Dermis microvascular lymphatic vessel endothelial cell (primary cell): ENCODE measurements at places on chromosomes 7 and 10. TPM values are rescaled to one million over a fixed set of nuclear protein-coding genes. Genes with fewer than 3 reads are reported as not detected.
A peak's percentile ranks its signal among the peaks of the same experiment; 100 is the strongest.

- no peak for DNase-seq
Observed at GRCh38 chr10:37667736-37668135, 189.7 kb downstream of the ZNF248 start.

CLIP2 gene
- 28.8 and 31.5 TPM in 2 replicates for total RNA-seq

MPP7 gene
- total RNA-seq = 4.1 and 11.5 TPM in 2 replicates

DNA sequence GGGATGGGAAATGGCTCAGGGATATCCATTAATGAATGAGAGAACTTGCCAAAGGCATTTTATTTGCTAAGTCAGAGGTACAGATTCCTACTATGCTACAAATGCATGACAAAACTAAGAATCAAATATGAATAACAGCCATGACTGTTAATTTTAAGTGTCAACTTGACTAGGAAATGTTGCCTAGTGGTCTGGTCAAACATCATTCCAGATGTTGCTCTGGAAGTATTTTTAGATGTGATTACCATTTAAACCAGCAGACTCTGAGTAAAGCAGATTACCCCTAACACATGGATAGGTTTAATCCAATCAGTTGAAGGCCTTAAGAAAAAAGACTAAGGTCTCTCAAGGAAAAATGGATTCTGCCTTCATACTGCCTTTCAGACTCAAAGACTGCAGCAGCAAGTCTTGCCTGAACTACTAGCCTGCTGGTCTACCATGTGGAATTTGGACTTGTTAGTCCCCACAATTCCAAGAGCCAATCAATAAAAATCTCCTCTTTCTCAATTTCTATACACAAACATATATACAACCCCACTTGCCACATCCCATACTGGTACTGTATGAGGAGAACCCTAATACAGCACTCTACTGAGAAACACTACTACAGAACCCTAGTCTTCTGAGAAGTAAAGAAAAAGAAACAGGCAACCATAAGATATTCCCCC lies 119.1 kb downstream of the NRBF2 start:
- no peak for DNase-seq

- no peak for DNase-seq
Observed at GRCh38 chr10:122499012-122499411, 37.7 kb downstream of the HTRA1 start.

BHLHA15 gene
- total RNA-seq = 0.51 TPM in 2 replicates

- peak; percentile 48 for DNase-seq
Observed at GRCh38 chr7:8442814-8443304, 9.4 kb downstream of the NXPH1 start.

- no peak for DNase-seq
Observed at GRCh38 chr10:48455392-48456151, 149.1 kb downstream of the MAPK8 start.

- no peak for DNase-seq
Observed at GRCh38 chr7:44290252-44290620, 35.2 kb downstream of the CAMK2B start.

IKZF1 gene
- 0.13 and 0.38 TPM in 2 replicates for total RNA-seq

DNA sequence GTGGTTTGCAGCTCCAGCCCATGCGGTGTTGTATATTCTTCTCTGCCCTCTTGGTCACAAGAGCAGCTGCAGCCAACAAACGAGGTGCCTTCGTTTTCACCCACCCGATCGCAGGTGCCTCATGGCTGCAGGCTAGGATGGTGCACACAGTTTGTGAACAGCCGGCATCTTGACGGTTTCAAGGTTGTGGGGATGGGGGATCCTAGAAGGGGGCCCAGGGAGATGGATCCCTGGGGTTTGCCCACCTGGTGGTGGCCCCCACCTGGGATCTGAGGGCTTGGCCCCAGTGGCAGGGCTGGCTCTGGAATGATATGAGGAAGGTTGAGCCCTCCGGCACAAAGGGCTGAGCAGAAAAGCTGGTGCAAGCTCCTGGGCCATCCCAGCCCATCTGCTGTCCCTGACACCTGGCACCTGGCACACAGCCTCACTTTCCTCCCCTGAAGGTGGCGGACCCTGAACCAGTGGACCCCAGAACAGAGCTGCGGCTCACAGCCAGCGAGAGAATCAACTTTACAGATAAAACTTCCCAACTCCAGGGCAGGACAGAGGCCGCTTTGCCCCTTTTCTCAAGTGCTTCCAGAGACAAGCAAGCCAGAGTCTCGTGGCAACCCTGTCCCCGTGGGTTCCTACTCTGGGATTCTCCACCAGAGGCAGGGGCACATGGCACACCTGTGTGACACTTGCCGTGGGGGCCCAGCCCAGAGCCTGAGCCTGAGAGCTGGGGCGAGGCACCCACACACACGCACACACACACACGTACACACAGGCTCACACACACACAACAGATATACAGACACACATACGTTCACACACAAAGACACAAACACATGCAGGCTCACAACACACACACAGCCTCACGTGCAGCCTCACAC lies 177.3 kb upstream of the PPP2R2D start:
- DNase-seq = no peak

- DNase-seq = no peak
Observed at GRCh38 chr7:21013765-21014539, 227.3 kb upstream of the SP8 start.

NAT16 gene
- total RNA-seq = not detected in 2 replicates

- DNase-seq = no peak
Observed at GRCh38 chr7:2763597-2763996, 75.6 kb downstream of the AMZ1 start.

- no peak for DNase-seq
Observed at GRCh38 chr7:2829040-2829439, 15.1 kb downstream of the GNA12 start.

DNA sequence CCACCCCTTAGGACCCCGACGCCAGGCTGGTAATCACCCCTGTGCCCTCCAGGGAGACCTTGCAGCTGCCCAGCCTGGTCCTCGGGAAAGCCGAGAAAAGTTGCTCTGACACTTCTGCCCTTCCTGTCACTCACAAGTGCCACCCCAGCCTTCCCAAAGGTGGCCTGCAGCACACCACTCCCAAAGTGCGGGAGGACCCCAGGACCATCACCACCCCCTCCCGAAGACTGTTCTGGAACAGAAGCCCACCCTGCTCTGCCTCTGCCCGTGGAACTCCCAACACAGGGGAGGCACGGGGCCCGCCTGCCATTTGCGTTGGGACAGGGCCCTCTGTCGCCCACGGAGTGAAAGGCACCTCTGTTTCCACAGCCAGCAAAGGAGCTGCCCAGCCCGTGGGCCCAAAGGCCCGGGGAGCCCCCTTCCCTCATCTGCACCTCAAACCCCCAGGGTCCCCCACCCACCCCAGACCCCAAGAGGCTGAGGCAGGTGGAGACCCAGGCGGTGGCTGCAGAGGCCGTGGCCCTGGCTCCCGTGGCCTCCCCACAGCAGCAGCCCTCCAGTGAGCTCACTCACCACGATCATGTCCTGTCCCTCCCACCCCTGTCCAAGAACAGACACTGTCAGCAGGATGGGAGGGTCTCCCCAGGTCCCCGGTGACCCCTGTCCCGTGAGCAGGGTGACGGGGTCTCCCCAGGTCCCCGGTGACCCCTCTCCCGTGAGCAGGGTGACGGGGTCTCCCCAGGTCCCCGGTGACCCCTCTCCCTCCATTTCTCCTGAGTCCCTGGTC lies 47.8 kb upstream of the PPP2R2D start:
- no peak for DNase-seq

GRCh38 chr10:88389456-88389855 lies 193.7 kb downstream of the RNLS start:
- DNase-seq = no peak

GRCh38 chr7:157357129-157358040 lies 20.6 kb downstream of the DNAJB6 start:
- no peak for DNase-seq

GRCh38 chr10:73446926-73447325 lies 13.6 kb upstream of the MSS51 start:
- DNase-seq = no peak

- DNase-seq = peak; percentile 60
Observed at GRCh38 chr7:127447326-127447945, 54.9 kb upstream of the ZNF800 start.

GIMAP6 gene
- 169 and 251 TPM in 2 replicates for total RNA-seq

- no peak for DNase-seq
Observed at GRCh38 chr7:780081-780480, 52.2 kb upstream of the SUN1 start.

DNA sequence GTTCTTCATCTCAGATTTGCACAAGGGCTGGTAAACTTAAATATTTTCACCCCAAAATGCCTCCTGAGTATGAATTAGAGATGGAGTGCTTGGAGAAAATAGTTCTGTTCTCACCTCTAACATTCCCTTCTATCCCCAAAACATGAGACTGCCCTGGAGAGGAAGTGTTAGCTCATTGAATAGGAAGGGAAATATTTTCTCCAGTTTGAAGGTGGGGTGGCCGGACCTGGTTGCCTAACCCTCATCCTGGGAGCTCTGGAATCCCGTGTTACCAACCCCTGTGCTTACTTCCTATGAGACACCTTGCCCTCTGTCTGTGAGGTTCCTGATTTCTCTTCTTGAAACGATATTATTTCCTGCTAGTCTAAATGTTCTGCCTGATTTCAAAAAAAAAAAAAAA lies 779 bp downstream of the IFIT2 start:
- DNase-seq = no peak

DNA sequence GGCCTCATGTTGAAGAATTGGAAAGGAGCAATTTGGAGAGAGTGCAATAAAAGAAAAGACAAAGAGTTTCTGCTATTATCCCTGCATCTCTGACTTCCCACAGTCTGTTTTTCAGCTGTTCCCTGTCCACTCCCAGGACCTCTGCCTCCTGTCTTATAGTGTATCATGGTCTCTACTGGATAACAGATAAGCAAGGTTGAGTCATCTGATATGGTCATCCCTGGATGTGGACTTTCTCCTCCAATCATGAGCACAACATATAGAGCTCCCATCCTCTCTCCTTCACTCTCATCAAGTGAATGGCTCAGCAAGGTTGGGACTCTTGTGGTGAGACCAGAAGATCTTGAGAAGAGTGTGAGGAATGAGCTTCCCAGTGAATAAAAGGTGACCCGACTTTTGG lies 123.1 kb downstream of the PLCE1 start:
- no peak for DNase-seq

SPDYE6 gene
- not detected in 2 replicates for total RNA-seq

NXPH1 gene
- total RNA-seq = not detected in 2 replicates

DNA sequence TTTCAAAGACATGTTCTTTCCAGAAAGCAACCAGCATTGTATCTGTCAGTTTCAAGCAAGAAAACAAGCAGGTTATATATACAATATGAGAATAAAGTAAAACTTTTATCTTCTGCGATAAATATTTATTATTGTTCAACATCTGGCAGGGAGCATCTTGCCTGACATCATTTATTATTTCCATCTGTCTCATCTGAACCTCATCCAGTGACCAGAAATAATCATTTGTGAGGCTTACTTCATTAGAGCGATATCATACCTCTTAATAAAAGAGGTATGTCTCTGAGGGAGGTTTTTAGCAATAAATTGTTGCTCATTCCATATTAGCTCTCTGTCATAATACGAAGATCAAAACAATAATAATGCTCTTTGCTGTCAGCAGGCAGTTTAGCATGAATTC lies 226.1 kb downstream of the CDC14C start:
- DNase-seq = no peak

GRCh38 chr10:5894873-5895272 lies 4.8 kb downstream of the FBH1 start:
- DNase-seq = no peak

DNAJB9 gene
- 30.0 and 38.1 TPM in 2 replicates for total RNA-seq

GRCh38 chr10:61125560-61126170 lies 181.7 kb upstream of the RHOBTB1 start:
- DNase-seq = no peak

HERC4 gene
- 33.2 and 34.0 TPM in 2 replicates for total RNA-seq

NUDT13 gene
- 1.0 and 1.3 TPM in 2 replicates for total RNA-seq

DNA sequence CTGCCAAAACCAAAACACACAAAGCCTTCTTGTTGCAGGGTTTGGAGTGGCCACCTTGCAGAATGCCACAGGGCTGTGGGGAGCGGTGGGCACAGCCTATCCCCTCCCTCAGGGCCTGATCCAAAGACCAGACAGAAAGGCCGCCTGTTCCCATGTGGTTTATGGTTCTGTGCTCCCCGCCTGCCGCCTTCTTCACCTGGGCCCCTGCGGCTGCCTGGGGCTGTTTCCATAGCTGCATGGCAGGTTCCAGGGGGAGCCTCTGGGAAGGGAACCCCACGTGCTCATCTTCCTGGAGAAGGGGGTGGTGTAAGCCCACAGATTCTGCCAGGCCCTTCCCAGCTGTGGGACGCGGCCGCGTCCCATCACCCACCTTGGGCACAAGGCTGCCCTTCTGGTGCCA lies 70.7 kb upstream of the EZH2 start:
- no peak for DNase-seq

DNA sequence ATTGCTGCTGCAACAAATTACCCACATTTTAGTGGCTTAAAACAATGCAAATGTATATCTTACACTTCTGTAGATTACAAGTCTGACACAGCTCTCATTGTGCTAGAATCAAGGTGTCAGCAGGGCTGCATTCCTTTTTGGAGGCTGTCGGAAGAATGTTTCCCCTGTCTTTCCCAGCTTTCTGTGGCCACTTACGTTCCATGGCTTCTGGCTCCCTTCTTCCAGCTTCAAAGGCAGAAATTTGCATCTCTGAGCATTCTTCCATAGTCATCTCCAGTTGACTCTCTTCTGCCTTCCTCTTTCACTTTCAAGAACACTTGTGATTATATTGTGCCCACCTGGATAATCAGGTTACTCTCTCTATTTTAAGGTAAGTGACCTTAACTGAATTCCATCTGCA lies 125.3 kb downstream of the GPR158 start:
- DNase-seq = no peak

GRCh38 chr7:68547181-68547580 lies 1051.1 kb upstream of the AUTS2 start:
- DNase-seq = no peak

DNA sequence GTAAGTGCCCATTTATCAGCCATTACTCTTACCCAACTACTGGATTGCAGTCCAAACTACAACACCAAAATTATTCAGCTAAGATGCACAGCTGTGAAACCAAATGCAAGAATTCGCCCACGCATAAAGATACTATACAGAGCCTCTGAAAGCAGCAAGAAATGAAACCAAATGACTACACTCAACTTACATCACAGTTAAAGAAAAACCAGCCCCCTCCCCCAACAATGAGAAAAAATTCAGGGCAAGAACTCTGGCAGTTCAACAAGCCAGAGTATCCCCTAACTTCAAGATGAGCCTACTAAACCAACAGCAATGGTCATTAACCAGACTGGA lies 209.1 kb upstream of the VWC2 start:
- DNase-seq = no peak

DNA sequence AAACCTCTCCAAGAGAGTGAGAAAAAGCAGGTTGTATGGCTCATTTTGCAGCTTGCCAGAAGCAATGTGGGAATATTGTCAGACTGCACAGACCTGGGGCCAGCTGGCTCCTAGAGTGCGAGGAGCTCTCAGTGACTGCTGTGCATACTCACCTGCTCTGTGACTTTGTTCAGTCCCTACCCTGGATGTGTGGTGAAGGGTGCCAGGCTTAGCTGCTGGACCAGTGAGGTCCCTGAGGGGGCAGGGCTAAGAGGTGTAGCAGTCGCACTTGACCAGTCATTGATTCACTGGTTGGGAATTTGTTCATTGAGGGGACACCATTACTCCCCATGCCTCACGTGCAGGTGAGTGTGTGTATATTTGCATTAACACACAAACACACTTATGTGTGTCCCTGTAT lies 60.1 kb downstream of the IKZF1 start:
- no peak for DNase-seq
